ENCODE measurements at places on chromosomes 2 and 18. TPM values are rescaled to one million over a fixed set of nuclear protein-coding genes. Genes with fewer than 3 reads are reported as not detected.

The IL37 gene
- not detected for total RNA-seq

The PPP1R1C gene
- total RNA-seq, result not detected

The ACVR1C gene
- not detected for total RNA-seq

The GRB14 gene
- not detected for total RNA-seq

The CFAP221 gene
- total RNA-seq, result under 0.01 TPM

The DYSF gene
- total RNA-seq, result 0.58 TPM

The HOXD13 gene
- total RNA-seq, result 0.53 TPM

The MYO3B gene
- total RNA-seq, result not detected

The DOK6 gene
- total RNA-seq, result under 0.01 TPM

The PDCD1 gene
- total RNA-seq, result not detected

The TMEM200C gene
- total RNA-seq, result not detected

The FOXD4L1 gene
- not detected for total RNA-seq

The KYNU gene
- 4.3 TPM for total RNA-seq

The SEH1L gene
- total RNA-seq, result 25.9 TPM

The CNGA3 gene
- total RNA-seq, result not detected
